Right lung (tissue), 10 donors: ENCODE measurements at places on chromosomes 6 and 20.

GRCh38 chr6:22306741-22307466 is 10.1 kb upstream of the PRL start:
- no peak for DNase-seq

DNA sequence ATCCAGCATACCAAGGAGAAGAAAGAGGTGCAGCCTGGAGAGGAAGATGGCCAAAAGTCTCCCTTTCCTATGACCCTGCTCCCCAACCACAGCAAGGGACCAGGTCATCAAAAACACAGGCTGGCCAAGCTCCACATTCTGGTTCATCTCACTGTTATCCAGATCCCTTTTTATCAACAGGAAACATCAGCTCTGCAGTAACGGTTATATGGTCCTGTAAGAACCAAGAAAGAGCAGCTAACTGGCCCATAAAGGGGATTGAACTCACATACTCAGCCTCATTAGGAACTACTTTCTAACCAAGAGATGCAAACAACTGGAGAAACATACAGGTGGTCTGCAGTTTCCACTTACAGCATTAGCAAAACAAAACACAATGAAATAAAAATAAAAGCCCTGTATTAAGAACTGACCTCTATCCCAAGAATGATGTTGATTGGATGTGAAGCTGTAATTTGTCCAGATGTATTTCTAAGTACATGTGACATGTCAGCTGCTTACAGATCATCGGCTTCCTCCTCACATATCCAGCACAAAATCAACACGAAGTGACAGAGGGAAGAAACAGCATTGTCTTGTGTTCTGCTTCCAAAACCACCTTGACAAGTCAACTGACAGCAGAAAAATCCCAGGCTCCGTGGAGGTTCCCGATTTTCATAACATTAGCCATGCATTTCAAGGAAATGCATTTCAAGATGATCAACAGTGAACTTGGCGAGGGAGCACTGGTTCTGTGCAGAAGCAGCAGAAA is 557.2 kb upstream of the AGPAT4 start:
- no peak for DNase-seq

- DNase-seq = peak; percentile 44
Measured at GRCh38 chr20:49505518-49505917, 23.1 kb upstream of the KCNB1 start.

DNA sequence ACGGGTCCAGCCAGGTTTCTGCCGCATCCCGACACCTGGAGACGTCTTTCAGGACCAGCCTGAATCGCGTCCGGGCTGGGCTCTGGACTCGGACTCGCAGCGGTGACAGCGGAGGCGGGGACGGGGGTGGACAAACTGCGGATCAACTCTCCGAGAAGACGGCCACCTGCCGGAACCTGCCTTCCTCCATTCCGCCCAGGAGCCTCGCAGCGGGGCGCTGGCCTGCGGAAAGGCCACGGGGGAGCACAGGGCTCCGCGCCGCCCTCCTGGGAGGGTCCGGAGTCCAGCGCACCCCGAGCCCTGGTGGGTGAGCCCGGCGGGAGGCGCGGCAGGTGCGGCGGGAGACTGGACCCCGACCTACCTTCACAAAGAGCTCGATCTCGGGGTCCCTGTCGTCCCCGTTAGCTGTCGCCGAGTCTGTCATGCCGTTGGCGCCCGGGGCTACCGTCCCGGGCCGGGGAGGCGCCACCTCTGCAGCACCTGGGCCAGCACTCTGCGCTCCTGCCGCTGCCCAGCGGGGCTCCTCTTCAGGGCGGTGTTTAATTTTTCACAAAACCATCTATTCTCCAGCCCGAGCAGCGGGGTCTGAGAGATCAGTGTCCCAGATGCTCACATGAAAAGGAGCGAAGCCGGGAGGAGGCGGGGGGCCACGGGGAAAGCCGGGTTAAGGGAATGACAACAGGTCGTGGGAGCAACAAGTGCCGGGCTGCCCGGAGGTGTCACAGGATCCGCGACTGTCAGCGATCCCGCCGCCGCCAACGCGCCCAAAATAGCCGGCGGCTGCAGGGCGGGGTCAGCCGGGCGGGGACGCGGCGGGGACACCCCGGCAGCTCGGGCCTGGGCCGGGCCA is at the start of gene CLIC5:
TSS of gene CLIC5 (minus strand) at position 742 of the 850 bp plus-strand sequence. CDS start at position 424, 318 bp downstream.
- DNase-seq = no peak

DNA sequence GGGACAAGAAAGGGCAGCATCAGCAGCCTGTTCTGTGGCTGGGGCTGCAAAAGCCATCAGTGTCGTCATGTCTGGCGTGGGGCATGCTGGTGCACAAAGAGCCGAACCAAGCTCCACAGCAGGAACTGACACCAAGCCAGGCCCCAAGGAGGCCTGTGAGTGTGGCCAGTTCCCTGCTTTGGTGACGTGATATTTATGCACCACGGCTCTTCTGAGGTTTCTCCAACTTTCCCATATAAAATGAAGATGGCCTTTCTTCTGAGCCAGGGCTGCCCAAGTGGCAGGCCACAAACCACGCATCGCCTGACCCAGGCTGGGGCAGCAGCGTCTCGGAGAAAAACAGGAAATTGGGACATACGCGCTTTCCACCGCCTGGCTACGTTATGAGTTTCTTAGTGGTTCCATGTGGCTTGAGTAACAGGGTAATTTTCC is 109.9 kb downstream of the RIN2 start:
- DNase-seq = no peak

- no peak for DNase-seq
Measured at GRCh38 chr20:52963131-52963530, 9.0 kb upstream of the TSHZ2 start.

DNA sequence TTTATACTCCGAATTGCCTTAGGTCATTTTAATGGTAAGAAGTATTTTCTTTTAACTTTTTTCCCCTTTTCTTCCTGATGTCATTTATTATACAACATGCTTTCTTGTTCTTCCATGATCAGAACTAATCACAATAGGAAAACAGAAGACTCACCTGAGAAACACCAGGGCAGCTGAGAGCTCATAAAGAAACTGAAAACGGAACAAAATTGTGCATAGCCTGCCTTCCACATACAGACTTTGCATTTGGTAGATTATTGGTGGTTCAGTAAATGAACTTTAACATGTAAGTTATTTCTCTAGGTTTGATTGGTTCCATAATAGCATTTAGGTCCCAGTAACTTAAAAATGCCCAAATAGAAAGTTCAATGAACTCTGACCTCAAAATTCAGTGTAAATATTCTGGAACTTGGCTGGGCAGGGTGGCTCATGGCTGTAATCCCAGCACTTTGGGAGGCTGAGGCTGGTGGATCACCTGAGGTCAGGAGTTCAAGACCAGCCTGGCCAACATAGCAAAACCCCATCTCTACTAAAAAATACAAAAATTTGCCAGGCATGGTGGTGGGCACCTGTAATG is 161.1 kb upstream of the DTNBP1 start:
- DNase-seq = no peak

DNA sequence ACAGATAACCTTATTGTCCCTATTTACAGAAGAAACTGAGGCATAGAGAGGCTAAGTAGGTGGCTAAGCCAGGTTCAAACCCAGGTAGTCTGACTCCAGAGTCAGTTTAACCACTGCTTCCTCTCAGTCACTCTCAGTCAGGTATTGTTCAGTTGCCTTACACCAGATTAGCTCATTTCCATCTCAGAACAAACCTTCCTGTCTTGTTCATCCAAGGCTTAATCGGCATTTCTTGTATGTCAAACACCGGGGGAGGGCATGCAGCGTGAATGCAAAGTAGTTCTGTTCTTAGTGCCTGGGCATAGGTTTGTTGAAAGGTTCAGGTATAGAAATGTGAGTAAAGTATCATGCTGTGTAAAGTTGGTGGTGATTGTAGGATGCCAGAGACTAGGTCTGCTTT is 51.7 kb downstream of the CTNNBL1 start:
- DNase-seq = no peak

GRCh38 chr6:147507162-147508041 is 1.1 kb upstream of the SAMD5 start:
- peak; percentile 23 for DNase-seq

- no peak for DNase-seq
Measured at GRCh38 chr6:52675372-52675771, 4.5 kb downstream of the TMEM14A start.

DNA sequence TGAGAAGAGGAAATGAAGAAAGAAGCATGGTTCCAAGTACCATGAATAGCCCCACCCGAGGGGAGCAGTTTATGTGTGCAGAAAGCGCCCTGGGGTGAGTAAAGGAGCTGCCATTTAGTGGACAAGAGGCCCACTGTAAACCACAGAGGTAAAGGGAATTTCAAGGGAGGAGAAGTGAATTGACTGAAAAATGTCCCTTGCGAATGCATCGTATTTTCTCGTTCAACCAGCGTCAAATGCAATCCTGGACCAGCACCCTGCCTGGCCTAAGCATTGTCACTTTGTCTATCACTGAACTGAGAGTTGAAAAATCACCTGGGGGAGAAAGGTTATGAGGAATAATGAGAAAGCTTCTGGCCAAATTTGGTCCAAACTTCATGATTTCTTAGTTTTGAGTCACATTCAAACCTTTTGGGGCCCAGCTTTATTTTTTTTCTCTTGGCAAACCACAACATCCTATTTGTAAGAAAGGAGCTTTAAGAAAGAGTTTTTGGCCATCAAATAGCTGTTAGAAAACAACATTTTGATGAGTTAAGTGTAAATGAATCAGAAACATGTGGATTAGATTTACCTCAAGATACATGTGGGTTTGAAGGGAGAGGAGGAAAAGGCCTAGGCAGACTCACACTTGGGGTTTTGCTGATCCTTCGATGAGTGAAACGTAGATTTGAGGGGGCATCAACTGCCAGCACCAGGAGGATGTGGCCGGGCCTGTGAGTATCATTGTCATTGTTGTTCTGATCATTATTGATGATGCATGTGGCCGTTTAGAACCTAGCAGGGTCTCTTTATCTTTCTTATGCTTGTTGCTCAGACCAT is 214.0 kb downstream of the CLIC5 start:
- no peak for DNase-seq

GRCh38 chr6:83257791-83258190 is 64.6 kb downstream of the RWDD2A start:
- no peak for DNase-seq

GRCh38 chr20:52665441-52665840 is 306.7 kb upstream of the TSHZ2 start:
- no peak for DNase-seq

GRCh38 chr6:50847890-50848594 is 29.4 kb downstream of the TFAP2B start:
- no peak for DNase-seq
